Activated T-cell treated with anti-CD3 and anti-CD28 coated beads for 48 hours (primary cell): ENCODE measurements at places on chromosomes 12 and 14.
A peak's percentile ranks its signal among the peaks of the same experiment; 100 is the strongest.

- no peak for DNase-seq
These were observed 57.3 kb downstream of the GALNT16 start for GRCh38 chr14:69317102-69317755.

DNA sequence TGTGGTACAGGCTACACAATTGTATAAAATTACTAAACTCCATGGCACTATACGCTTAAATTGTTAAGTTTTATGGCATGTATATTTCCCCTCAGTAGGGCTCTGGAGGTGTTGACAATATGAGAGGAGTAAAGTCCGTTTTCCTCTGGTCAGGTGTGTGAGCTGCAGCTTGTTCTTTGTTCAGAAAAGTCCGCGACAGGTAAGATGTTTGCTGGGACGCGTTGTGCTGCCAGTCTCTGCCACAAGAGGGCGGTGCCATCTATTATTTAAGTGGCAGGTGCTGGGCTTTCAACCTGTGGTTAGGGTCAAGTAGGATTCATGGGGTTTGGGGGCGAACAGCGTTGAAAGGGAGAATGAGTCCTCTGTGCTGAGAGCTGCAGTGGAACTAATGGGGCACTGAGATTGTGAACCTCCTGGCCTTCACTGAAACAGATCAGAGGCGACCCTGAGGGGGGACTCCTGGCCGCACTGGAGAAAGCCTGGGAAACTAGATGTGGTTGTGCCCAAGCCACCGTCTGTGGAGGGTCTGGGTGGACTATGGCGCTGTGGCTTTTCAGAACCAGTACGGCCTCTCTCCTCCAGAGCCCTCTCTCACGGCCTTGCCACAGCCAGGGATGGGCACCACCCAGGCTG is 179.0 kb downstream of the SLC15A4 start:
- DNase-seq, result peak; percentile 11

GRCh38 chr12:67915335-67915851 is 73.9 kb upstream of the IFNG-AS1 start:
- DNase-seq, result no peak

- no peak for DNase-seq
These were observed 199.2 kb upstream of the EEA1 start for GRCh38 chr12:93128332-93128707.

- no peak for DNase-seq
These were observed 9.1 kb downstream of the B4GALNT1 start for GRCh38 chr12:57623811-57624390.

DNA sequence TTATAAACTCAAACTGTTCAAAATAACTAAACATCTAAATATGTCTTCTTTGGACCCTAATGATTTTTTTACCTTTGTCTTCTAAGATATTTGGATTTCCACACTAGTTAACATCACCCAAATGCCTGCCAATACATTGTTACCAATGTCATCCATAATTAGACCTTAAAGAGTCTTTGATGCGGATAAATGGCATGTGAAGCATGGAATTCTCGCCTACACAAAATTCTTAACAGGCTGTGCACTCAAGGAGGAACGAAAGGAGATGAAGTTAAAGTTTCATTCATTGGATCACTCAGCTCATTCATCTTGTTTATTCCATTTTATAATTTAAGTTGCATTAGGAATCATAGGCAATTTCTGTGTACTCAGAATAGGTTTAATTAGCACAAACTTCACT is 219.7 kb downstream of the ACSS3 start:
- DNase-seq, result no peak

DNA sequence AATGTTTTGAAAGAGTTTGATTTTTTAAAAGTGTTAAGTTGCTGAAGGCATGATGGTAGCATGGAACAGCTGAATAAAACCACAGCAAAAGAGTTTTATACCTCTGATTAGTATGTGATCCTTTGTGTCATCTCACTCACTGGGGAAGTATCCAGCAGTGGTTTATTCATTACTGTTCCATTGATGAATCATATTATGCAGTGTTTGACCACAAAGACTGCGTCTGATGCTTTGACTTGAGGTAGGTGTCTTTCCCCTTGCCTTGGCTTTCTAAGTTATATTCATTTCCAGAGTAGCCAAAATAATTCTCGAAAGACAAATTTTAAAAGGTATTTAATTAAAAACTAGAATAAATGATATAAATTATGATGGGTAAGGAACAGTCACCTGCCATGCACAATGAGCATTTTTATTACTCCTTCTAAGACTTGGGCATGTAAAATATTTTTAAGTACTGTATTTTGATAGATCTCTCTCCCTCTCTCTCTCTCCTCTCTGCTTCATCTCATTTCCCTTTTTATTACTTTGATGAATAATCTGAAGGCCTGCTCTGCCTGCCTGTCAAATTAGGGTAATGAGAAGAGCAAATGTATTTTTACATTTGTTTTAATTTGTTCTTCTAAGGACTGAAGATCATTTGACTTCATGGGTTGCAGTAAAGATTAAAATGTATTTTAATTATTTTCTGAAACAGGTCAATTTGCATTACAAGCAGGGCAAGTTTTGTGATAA is 164.9 kb downstream of the NAV3 start:
- DNase-seq, result no peak

- peak; percentile 11 for DNase-seq
These were observed 188.7 kb downstream of the TTC8 start for GRCh38 chr14:89013098-89013504.

DNA sequence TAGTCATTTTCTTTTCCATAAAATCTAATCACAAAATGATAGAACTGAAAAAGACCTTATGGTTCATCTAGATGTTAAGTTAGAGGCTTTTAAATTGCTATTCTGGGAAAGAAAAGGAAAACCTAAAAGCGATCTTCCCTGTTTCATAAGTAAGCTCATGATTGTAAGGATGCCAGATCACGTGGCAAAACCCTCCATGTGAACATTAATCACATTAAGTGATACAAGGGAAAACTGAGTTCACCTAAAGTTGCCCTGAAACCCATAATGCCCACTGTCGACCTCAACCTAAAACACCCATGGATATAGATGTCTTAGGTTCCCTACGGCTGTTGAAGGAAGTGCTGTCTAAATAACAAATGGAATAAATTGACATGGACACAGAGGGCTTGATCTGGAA is 3.0 kb upstream of the STXBP6 start:
- no peak for DNase-seq

DNA sequence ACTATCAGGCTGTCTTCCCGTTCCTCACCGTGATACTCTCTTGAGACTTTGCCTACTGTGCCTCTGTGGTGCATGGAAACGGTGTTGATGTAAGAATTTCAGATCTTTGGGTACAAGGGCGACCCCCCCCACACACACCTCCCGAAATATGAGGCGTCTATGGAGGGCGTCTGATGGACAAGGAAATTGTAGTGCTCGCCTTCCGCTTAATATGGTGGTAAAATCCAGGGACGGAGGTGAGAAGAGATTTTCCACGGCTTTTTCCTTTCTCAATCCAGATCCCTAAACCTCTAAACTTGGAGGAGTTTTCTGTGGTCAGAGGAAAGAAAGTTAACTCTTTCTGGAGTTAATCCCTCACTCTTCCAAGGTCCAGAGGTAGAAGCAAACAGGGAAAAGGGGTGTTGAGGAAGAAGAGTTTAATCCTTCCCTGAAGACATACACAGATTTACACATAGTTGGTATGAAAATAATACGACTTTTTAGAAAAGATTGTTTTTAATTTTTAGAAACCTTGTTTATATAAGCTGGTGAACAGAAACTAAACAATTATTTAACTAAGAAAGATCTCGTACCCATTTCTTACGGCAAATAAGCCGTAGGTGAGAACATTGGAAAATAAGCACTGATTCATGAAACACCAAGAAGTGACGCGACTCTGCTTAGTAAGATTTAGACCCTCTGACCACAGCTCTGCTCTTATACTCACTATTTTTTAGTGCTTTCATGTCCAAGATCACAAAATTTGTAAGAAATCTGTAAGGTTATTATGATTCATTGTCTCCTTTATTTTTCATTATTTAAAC is 23.1 kb upstream of the RNASE12 start:
- DNase-seq, result no peak

DNA sequence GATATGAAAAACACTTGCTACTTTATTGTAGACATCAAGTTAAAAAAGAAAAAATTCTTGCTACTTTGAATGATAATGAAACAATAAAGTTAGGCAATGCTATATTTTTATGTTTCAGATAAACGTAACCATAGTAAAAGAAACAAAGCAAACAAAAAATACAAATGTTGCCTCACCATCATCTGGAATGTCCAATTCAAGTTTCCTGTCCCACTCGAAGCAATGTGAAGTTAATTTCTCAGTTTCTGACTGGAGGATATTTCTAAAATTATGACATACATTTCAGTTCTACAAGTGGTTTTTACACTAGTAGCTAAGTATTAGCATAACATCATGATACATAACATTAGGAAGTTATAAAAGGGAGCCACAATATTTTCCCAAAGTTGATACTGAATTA is 20.9 kb downstream of the DLGAP5 start:
- DNase-seq, result no peak

DNA sequence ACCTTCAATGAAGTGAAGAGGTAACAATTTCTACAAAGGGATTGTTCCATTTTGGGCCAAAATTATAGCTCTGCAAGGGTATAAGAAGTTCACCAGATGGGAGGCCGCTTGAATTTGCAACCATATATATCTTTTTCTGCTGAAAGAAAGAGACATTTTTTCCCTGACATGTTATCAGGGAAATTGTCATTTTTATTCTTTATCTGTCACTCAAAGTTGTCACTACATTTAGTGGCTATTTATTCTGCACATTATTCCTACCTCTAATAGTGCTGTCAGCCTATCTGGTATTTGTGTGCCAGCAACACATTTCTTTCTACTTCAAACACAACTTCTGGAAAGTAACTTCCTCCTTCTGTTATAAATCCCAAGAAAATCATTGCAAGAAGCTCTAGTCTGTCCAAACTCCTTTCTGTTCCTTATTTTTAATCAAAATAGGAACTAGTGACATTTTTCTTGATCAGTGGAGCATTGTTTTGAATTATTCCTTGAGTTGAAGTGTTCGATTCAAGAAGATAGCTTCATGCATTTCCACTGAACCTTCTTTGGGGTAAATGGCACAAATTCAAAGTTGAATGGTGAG is 137.9 kb upstream of the ATP2B1 start:
- DNase-seq, result no peak

DNA sequence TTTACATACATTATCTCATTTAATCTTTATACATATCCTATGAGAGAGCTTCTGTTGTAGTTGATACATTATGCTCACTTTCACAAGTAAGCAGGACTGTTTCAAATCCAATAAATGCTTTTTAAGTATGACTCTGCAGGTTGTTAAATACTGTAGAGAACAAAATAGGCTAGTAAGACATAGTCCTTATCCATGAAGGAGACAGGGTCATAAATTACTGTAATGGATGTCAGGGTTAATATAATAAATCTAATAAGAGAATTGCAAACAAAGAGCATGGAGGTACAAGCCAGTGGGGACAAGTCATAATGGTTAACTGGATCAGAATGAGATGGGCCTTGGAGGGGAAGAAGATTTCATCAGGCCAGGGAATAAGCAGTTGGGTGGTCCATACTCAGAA is 303.8 kb upstream of the RGS6 start:
- no peak for DNase-seq

DNA sequence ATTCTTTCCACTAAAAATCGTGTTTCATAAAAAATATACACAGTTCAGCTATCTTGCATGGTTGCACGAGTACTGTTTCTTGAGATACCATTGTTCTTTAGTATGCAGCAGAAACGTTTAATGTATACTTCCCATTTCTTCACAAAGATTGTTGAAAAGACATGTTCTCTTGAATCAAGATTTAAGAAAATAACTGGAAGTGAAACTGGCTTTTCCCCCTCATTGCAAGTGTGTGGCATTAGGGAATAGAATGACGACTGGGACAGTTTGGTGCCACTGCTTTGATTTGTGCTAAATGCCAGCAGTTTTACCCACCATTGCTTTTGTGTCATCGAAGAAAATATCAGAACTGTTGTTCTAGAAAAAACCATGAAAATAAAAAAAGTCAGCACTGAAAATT is 20.3 kb upstream of the DHRS2 start:
- no peak for DNase-seq

- DNase-seq, result no peak
These were observed 1.7 kb downstream of the KSR2 start for GRCh38 chr12:117967043-117967442.

DNA sequence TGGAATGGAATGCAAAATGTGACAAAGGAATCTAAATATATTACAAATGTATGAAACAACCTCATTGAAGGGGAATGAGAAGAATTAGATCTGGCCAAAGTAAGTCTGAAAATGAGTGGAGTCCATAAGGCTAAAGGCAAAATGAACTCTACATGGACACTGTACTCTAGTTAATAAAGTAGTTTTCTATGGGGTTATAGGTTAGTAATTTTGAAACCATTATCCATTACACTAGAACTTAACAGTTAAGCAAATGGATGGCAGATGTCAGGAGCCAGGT is 222.1 kb downstream of the NUAK1 start:
- DNase-seq, result no peak

DNA sequence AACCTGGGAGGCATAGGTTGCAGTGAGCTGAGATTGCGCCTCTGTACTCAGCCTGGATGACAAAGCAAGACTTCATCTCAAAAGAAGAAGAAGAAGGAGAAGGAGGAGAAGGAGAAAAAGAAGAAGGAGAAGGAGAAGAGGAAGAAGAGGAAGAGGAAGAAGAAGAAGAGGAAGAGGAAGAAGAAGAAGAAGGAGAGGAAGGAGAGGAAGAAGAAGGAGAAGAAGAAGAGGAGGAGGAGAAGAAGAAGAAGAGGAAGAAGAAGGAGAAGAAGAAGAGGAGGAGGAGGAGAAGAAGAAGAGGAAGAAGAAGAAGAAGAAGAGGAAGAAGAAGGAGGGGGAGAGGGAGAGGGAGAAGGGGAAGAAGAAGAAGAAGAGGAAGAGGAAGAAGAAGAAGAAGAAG is 12.9 kb upstream of the KRT8 start:
- DNase-seq, result no peak

DNA sequence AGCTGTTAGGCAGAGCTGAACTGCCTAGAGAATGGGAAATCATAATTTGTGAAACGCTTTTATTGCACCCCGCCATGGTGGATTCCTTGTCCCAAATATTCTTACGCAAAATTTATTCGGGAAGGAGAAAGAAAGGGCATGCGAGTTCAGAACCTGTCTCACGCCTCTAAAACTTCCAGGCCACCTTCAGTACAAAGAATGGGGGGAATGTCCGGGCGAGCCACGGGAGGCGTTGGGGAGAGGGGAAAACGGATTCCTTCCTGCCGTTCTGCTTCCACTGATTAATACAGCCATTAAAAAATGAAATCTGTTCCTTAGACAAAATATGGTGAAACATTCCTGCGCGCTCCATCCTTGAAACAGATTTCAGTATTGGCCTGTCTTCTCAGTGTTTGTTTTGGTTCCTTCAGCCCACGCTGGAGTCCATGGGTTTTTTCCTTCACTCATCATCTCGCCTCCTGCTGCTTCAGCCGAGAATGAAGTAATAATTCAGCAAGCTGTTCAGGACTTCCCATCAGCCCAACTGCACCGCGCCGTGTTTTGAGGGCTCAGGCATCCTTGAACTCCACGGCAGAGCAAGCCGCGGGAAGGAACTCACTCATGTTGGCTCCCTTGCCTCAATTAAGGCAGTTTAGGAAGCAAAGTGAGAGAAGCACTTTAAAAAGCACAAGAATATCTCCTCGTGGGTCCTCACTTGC is 47.7 kb upstream of the CDKN3 start:
- DNase-seq, result no peak

GRCh38 chr14:25004389-25004809 is 45.5 kb downstream of the STXBP6 start:
- no peak for DNase-seq
